ENCODE measurements at places on chromosomes 5 and 9.

DNA sequence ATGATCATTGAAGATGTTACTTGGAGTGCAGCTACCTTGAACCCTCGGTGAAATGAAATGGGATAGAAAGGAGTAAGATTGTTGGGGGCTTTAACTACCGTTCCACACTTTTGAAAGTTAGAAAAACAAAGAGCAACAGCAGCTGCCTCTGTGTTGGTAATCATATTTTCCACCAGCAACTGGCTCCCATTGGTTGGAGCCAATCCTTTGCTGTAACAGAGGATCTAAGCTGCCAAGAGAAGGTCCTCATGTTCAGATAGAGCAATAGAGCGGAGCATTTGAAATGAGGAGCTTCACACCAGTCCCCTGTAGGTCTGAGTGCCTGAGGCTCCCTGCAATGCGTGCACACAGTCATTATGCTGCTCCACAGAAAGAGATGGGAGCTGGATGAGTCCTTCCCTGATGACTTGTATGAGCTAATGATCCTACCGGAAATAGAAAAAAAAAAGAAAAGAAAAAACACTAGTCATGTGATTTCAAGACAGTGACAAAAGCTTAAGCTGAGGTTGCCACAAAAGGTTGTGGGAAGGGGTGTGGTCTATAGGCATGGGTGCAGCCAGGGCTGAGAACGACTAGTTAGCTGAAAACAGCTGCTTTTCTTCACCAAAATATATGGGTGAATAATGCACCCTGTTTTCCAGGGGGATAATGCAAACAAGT, 300.7 kb downstream of the MLLT3 start:
- DNase-seq = no peak

DNA sequence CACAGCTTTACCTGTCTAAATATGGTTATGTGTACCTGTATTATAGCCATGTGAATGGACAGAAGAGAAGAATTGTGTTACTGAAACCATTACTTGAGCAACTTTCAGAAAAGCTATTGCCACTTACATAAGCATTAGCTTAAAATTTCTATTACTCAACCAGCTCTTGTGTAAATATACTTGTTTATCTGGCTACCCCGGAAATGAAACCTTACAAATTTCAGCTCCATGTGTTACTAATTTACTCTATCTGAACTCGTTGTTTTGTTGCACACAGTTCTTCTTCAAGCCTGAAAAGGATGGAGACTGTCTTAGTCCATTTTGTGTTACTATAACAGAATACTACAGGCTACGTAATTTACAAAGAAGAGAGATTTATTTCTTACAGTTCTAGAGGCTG, 22.5 kb upstream of the ADAMTSL1 start:
- no peak for DNase-seq

- no peak for DNase-seq
Measured at GRCh38 chr9:71202931-71203330, 81.5 kb upstream of the TRPM3 start.

DNA sequence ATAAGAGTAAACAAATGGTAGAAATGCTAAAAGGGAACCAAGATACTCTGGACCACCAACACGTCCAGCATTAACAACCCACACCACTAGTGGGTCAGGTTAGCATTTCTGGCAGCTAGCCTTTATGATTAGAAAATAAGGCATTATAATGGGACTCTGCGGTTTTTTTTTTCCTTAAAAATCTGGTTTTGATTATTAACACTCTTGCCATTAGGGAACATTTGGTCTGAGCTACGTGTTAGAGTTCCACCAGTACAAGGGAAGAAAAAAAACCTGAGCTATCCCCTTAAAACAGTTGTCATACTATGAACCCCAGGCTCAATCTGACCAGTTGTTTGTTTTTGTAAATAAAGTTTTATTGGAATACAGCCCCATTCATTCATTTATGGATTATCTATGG, 110.4 kb downstream of the NTRK2 start:
- DNase-seq = no peak

DNA sequence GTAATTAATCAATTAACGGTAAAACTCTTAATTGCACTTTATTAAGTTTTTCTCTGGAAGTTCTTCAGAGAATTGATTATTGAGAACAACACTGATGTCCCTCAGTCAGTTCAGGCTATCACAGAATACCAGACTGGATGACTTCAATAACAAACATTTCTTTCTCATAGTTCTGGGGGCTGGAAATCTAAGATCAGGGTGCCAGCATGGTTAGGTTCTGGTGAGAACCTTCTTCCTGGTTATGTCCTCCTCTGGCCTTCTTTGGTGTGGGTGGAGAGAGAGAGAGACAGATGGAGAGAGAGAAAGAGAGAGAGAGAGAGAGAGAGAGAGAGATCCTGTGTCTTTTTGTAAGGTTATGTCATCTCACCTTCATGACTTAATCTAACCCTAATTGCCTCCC, 71.4 kb upstream of the DAP start:
- no peak for DNase-seq

DNA sequence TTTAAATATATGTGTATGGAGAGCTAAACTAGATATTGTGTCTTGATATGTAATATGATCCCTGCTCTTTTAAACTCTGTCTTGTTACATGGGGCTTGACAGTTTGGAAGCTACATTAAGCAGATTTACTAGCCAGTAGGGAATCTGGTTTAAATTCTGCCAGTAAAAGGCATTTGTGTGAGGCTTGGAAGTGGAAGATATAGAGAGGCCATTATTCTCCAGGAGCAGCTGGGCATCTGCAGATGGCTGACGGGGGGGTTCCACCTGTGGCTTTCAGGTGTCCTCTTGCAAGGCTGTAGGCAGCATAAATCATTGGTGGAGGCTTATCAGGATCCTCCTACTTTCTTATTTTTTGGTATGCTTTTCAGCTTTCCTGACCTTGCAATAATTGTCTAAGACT, 179.1 kb upstream of the FBXL7 start:
- no peak for DNase-seq

GRCh38 chr5:37110135-37110534, 139.0 kb downstream of the CPLANE1 start:
- DNase-seq = no peak

GRCh38 chr9:5873439-5873838, 17.2 kb upstream of the MLANA start:
- no peak for DNase-seq

DNA sequence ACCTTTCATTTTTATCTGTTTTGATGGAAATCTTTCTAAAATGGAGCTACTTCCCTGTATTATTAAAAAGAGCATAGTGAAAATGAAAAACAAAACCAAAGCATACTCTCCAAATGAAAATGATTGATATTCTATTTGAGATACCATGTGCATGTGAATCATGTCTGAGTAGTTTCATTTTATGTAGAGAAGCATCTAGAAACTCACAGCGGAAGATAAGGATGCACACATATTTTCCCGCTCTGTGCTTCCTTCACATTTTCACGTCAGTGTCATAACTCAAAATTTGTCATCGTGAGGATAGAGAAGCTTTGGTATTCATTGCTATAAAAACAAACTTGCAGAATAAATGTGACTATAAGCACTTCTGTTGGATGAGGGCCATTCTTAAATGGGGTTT, 34.0 kb upstream of the CLINT1 start:
- no peak for DNase-seq

DNA sequence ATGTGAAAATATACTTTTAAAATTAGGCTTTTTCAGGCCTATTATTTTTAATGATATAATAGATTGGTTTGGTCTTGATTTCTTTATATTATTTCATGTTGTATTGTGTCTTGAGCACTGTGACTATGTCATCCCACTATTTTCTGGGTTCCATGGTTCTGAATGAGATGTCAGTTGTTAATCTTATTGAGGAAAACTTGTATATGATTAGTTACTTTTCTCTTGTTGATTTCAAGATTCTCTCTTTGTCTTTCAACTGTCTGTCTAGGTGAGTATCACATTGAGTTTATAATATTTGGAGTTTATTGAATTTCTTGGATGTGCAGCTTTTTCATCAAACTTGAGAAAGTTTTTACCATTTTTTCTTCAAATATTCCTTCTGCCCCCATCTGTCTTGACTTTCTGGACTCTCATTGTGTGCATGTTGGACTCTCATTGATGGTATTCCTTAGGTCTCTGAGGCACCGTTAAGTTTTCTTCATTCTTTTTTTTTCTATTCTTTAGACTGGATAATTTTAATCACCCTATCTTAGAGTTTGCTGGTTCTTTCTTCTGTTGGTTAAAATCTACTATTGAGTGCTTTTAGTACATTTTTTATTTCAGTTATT, 175.8 kb downstream of the TMEM167A start:
- no peak for DNase-seq

GRCh38 chr9:1962122-1962521, 53.0 kb upstream of the SMARCA2 start:
- no peak for DNase-seq

GRCh38 chr5:28216939-28217360, 1178.6 kb upstream of the CDH9 start:
- no peak for DNase-seq

DNA sequence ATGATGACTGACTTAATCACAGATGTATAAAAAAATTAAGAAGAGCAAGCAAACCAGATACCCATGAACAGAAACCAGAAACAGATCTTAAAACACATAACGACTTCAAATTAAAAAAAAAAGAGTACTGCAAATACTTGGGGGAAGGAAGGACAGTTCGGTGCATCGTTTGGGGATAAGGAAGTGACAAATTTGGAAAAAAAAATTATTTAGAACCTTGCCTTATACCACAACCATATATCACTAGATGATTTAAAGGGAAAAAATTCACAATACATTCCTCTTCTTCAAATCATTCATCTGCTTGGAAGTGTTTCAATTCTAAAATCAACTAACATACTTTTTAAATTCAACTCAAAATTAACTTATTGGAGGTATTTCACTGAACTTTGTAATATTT, 1038.6 kb upstream of the DMAC1 start:
- no peak for DNase-seq

- DNase-seq = no peak
Measured at GRCh38 chr5:117131048-117131679, 556.5 kb upstream of the SEMA6A start.

GRCh38 chr9:22111954-22112247, 102.8 kb upstream of the CDKN2B start:
- no peak for DNase-seq

DNA sequence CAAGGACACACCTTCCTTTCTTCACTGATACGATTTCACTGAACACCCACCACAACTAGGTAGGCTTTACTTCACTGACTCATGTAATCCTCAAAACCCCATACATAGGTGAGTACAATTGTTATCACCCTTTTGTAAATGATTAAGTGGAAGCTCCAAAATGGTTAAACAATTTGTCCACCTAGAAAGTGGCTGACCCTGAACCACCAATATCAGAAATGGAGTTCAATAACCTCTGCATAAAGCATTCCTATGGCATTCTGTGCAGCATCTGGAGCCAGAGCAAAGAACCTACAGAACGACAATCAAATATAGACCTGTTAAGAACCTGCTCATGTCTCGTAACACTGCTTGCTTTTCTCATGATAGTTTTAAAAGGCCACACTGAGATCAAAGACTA, 50.7 kb upstream of the NR5A1 start:
- DNase-seq = no peak

- DNase-seq = no peak
Measured at GRCh38 chr5:16897800-16898199, 38.3 kb downstream of the MYO10 start.
